PC-9 (cell line): ENCODE measurements at places on chromosomes 3 and 15. TPM values are rescaled to one million over a fixed set of nuclear protein-coding genes. Genes with fewer than 3 reads are reported as not detected.

The ALPK3 gene
- total RNA-seq: 4.6 and 8.1 TPM in 2 replicates

The FAM107A gene
- not detected in 2 replicates for total RNA-seq

The KCNMB3 gene
- total RNA-seq: 7.4 and 8.9 TPM in 2 replicates

The MAP1A gene
- 1.5 and 2.1 TPM in 2 replicates for total RNA-seq

The CFAP92 gene
- 4.3 and 4.8 TPM in 2 replicates for total RNA-seq

The PPP1R14D gene
- total RNA-seq: 0.55 and 0.65 TPM in 2 replicates

The FBXO45 gene
- total RNA-seq: 16.5 and 21.3 TPM in 2 replicates

The CLDN16 gene
- 0.20 and 0.46 TPM in 2 replicates for total RNA-seq

The CAMK2N2 gene
- total RNA-seq: 2.2 and 2.6 TPM in 2 replicates

DNA sequence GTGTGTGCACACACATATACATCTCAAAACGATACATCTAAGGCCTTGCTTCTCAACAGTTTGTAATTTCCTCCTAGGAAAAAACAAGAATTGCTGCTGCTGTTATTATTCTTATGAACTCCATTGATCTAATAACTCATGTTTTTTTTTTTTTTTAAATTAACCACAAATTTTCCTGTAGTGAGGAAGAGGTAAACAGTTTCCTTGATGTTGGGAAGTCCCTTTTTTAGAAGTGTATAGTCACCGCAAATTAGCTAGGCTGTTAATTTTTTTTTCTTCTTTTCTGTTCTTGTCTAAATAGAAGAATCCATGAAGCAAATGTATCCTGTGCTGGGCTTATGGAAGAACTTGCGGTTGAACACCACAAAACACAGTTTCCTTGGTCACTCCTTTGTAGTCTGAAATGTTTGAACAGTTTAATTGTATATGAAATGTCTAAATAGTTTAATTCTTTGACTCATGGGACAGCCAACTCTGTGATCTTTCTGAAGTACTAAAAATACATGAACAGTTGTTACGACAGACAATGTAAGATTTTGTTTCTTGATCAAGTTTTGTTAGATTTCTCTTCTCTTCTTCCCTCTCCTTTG, 64.5 kb downstream of the MITF start:
- no peak for DNase-seq

- no peak for DNase-seq
These were observed 35.4 kb downstream of the ZMAT3 start for GRCh38 chr3:179036226-179036625.

DNA sequence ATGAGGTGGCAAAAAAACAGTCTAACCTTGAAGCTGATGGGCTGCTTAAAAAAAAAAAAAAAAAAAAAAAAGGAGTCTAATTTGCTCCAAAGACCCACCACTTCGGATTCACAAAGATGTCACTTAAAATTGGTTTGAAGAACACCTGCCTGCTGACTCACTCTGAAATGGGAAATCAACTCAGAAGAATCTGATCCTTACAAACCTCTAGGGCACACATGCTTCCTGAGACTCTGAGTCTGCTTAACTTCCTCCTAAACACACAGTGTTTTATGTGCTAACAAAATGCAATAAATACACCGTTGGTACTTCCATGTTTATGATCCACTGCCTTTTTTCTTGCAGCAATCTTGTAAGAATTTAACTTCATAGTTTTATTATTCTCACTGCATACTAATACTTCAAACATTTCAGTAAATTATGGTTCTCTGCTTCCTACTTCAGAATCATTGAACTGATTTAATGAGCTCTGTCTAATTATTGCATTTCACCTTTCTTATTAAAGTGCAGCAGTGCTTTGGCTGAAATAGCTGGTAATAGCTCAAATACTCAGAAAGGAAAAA, 73.0 kb upstream of the FRMD4B start:
- peak; percentile 44 for DNase-seq

- DNase-seq: peak; percentile 74
These were observed 2.2 kb downstream of the EFHB start for GRCh38 chr3:19931767-19932188.

GRCh38 chr3:72009851-72010443, 225.0 kb upstream of the PROK2 start:
- no peak for DNase-seq

- peak; percentile 82 for DNase-seq
These were observed 185.1 kb downstream of the GOLGA6L6 start for GRCh38 chr15:20356444-20356910.

GRCh38 chr15:98859149-98859548, 148.4 kb downstream of the PGPEP1L start:
- DNase-seq: no peak

DNA sequence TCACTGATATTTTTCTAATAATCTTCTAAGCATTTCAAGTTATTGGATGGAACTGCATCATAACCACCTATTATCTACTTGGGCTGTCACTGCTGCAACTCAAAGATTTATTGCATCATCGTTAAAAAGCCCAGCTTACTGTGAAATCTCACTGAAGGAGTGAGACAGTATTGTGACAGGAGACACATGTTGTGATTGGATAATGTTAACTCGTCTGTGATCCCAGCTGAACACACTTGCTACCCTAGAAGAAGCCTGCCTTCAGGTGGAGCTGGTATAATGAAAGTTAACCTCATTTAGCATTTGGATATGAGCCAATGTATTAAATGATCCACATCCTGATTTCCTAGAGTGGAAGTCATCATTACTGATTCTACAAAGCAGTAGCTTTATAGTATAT, 138.1 kb downstream of the MAP2K5 start:
- DNase-seq: no peak

GRCh38 chr3:37708789-37709188, 152.9 kb upstream of the CTDSPL start:
- DNase-seq: no peak

DNA sequence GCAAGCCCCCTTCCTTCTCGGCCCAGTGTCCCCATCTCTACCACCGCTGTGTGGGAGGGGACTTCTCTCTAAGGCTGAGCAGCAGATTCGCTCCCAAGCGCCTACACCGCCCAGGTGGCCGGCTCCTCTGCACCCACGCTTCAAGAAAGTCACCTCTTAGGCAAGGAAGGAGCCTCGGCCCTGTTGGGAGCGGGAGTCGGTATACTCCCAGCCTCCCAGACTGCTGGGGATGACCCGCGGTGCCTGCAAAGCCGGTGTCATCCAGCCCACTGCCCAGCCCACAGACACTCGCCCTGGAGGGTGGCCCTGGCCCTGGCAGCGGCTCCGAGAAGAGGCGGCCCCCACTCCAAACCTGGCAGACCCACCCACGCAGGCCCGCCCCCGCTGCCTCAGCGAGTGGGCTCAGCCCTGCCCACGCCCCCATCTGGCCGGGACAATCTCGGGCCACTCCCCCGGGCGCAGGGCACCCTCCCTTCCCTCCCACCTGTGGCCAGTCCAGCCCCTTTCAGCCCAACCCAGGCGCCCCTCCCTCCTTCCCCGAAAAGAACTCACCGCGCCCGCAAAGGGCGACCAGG, 396 bp downstream of the CHRNB4 start:
- peak; percentile 41 for DNase-seq

DNA sequence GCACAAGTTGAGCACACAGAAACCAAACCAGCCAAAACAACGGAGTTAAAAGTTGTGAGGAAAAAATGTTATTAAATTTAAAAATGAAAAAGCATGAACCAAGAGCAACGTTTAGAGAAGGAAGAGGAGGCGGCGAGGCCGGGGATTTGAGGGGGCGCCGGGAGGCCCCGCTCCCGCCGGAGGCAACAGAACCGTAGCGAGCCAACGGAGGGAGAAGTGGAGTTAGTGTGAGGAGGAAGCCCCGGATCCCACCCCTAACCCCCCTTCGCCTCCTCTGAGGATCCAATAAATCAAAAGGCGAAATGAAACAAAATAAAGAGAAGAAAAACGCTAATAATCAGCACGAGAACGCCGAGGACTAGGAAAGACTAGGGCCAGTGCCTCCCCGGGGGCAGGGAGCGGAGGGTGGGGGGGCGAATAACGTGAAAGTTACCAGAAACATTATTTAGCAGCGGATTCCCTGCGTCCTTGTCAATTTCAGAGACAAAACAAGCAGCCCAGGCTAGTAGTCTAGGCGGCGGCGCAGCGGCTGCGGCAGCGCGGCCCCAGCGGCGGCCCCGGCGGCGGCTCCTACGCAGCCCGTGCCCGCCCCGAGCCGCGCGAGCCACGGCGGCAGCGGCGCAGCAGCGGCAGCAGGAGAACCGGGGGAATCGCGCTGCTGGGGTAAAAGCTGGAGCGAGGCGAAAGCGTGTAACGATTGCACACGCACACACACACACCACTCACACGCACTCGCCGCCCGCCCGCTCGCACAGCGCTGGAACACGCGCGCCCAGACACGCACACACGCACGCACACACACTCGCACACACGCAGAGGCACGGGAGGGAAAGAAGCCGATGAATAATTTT, 1.7 kb downstream of the MEIS2 start:
- DNase-seq: peak; percentile 25

- no peak for DNase-seq
These were observed 61.7 kb upstream of the VGLL3 start for GRCh38 chr3:87052499-87053260.

- no peak for DNase-seq
These were observed 263.2 kb downstream of the CNTN3 start for GRCh38 chr3:74351213-74351612.

DNA sequence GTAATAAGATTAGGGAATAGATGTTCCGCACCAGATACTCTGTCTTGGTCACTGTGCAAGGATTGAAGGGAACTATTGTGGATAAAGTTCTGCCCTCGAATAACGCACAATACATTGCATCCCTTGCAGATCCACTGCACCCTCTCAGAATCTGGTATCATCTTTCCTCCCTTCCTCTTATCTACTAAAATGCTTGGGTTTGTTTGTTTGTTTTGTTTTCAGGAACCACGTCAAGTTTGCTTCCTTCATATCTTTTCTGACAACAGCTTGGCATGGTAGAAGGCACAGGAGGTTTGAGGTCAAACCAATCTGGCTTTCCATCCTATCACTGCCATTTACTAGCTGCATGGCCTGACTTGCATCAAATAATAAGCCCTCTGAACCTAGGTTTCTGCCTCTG, 2.0 kb upstream of the FSTL1 start:
- no peak for DNase-seq

DNA sequence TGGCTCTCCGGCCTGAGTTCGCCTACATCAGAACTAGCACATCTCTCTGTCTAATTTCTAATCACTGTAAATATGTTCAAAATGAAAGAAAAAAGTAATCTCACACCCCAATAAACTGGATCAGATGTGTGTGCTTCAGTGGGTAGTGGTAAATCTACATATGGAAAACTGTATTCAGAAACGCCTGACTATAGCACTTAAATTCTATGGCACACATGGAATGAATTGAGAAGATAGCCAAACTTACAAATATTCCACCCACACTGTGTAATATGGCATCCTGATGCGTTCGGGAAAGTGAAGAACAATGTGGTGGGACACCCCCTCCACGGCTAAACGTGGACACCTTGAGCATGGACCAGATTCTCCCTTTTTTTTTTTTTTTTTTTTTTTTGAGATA, 40.6 kb upstream of the BOC start:
- no peak for DNase-seq

DNA sequence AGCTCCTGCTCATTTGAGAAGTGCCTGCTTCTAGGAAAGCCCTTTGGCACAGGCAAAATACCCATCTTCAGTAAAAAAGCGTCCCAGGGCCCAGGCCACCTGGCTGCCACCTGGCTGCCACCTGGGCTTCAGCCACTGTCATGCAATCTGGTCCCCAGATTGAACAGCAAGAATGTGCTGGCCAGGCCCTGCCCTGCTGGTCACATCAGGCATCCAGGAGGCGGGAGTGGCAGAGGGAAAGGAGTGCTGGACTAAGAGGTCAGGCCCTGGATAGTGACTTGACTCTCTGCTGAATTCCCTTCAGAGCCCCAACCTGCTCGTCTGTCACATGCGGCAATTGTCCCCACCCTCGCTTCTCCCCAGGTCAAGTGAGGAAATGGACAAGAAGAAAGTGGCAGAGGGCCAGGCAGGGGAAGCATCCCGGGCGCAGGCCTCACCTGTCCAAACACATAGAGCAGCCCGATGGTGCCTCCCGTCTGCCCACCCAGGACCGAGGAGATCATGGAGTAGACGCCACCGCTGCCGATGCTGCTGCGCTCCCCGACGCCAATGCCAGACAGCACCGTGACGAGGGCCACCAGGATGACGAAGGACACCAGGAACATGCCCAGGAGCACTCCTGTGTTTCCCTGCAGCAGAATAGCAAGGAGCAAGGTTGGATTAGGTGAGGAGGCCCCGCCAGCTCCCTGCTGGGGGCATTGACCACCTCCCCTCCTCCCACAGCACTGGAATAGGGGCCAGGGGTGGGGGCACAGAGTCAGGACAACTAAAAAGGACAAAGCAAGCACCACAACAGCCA, 25.5 kb downstream of the SLC12A8 start:
- DNase-seq: no peak

GRCh38 chr3:10515884-10516495, 10.6 kb upstream of the ATP2B2 start:
- DNase-seq: no peak
